ENCODE measurements at places on chromosomes 16 and 17.

DNA sequence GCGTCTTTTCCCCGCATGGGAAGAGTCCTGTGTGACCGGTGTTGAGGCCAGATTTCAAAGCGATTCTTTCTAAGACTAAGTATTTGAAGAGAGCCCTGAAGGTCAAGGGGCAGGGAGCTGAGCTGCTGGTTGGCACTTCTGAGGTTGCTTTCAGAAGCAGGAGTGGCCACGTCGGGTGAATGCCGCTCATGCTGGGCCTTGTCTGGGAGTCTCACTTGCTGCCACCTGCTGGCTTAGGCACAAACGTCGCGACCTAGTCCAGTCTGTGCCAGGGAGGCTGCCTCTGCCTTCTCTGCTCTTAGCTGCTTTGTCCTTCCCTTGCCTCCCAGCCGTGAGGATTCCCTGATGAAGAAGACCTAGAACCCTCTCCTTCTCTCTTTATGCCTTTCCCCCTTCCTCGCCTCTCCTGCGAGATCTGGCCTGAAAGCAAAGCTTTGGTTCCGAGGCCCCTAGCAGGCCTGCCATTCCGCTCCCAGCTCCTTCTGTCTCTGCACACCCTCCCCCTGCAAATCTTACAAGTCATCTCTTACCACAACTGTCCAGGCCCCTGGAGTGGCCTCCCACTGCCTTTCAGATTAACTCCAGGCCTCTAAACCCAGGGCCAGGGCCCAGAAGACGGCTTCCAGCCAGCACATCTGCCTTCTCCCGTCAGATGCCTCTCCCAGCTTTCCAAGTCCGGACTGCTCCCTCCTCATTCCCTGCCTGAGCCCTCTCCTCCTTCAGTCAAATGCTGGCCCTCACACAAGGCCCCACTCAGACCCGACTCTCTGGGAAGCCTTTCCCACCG lies 11.4 kb downstream of the CTNS start:
- DNase-seq: peak; percentile 67

GRCh38 chr17:40309031-40309948 lies at the start of gene RARA:
Gene RARA, plus strand, starts transcription at chr17:40309180. Its CDS starts 22,039 bp downstream, at chr17:40331219.
- DNase-seq: no peak

GRCh38 chr16:60648290-60648689 lies 1387.9 kb downstream of the CDH8 start:
- no peak for DNase-seq

GRCh38 chr16:58128711-58129096 lies 477 bp downstream of the CFAP20 start:
- DNase-seq: no peak

DNA sequence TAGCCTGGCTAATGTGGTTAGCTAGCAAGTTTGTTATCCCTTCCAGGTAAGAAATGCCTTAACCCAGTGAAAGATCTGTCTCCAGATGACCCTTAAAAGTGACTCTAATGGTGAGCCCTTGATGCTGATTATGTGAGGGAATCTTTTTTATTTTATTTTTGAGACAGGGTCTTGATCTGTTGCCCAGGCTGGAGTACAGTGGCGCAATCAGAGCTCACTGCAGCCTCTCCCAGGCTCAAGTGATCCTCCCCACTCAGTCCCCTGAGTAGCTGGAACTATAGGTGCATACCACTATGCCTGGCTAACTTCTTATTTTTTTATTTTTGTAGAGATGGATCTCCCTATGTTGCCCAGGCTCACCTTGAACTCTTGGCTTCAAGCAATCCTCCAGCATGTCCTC lies 10.8 kb upstream of the HP start:
- DNase-seq: no peak

DNA sequence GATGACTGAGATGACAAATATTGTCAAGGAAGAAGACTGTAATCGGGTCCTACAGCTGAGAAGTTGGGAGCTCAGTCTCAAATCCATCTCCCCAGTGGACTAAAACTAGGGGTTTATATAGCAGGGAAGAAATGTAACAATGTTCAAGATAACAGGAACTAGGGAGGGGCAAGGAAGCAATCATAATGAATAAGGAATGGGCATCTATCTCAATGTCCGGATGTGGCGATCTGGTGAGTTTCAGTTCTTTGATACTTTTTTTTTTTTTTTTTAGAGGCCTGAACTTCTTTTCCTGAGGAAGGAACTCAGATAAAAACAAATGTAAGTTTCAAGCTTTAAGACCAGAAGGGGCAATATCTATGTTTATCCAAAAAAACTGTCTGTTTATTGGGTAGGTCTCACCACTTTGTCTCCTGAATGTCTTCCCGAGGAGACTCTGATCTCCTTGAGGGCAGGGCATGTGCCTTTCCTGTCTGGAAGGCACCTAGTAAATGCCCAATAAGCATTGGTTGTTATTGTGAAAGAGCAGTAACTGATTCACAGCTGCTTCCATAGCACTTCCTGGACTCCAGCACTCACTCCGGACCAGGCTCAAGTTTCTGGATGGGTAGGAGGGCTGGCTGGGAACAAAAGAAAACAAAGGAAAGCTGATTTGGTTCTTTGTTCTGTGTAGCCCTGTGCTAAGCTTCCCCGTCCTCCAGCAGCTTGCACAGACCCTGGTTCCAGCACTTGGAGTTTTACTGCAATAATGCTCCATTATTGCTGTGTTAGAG lies 51.9 kb downstream of the MEOX1 start:
- no peak for DNase-seq

- DNase-seq: no peak
These were observed 73.8 kb downstream of the XYLT1 start for GRCh38 chr16:17396762-17397498.

DNA sequence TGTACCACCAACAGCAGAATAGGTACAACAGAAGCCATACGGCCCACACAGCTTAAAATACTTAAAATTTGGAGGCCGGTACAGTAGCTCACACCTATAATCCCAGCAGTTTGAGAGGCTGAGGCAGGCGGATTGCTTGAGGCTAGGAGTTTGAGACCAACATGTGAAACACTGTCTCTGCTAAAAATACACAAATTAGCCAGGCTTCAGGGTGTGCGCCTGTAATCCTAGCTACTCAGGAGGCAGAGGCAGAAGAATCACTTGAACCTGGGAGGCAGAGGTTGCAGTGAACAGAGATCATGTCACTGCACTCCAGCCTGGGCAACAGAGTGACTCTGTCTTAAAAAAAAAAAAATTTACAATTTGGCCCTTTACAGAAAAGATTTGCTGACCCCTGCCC lies 17.0 kb downstream of the GFOD2 start:
- DNase-seq: no peak
